Lower lobe of right lung (tissue), 2 donors: ENCODE measurements at places on chromosomes 13 and 19. TPM values are rescaled to one million over a fixed set of nuclear protein-coding genes. Genes with fewer than 3 reads are reported as not detected.
A peak's percentile ranks its signal among the peaks of the same experiment; 100 is the strongest.

The F10 gene
- 8.9 TPM for total RNA-seq

DNA sequence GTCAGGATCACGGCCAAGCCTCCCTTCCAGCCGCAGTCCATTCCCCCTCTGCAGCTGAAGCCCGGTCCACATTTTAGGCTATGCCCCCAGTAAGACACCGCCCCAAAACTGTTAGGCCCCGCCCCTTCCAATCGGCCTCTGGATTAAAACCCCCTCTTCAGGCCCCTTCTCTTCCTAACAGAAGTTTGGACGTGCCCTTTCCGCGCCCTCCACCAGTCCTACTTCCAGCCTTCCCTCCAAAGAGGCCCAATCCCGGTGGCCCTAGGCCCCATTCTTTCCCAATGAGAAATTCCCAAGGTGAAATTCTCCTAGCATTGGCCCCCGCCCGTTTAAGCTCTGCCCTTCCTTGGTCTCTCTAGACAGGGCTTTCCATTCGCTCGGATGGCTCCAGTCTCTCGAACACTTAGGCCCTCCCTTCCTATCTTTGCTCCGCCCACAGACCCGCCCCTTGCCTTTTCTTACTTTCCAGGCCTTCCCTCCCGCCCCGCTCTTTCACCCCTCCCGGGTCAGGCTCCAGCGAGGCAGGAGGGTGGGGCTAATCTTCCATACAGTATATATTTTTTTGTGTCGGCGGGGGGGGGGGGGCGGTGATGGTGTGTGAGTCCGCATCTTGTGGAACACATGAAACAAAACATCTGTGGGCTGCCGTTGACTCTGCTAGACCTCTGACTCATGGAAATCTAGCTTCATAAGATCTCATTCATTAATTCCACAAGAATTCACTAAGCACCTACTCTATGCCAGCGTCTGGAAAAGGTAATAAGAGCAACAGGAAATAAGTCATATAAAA, 13.6 kb downstream of the LTBP4 start:
- DNase-seq, result peak; percentile 86

The ERICH6B gene
- not detected for total RNA-seq

GRCh38 chr19:33064792-33065550, at the start of gene RHPN2:
Gene RHPN2 (minus strand): TSS chr19:33064888. CDS start chr19:33064852, 36 bp downstream.
- peak; percentile 71 for DNase-seq

GRCh38 chr19:58554494-58555368, at the start of gene CHMP2A:
Gene CHMP2A (minus strand): TSS chr19:58555105. CDS start chr19:58554212, 893 bp downstream.
- DNase-seq, result peak; percentile 99

DNA sequence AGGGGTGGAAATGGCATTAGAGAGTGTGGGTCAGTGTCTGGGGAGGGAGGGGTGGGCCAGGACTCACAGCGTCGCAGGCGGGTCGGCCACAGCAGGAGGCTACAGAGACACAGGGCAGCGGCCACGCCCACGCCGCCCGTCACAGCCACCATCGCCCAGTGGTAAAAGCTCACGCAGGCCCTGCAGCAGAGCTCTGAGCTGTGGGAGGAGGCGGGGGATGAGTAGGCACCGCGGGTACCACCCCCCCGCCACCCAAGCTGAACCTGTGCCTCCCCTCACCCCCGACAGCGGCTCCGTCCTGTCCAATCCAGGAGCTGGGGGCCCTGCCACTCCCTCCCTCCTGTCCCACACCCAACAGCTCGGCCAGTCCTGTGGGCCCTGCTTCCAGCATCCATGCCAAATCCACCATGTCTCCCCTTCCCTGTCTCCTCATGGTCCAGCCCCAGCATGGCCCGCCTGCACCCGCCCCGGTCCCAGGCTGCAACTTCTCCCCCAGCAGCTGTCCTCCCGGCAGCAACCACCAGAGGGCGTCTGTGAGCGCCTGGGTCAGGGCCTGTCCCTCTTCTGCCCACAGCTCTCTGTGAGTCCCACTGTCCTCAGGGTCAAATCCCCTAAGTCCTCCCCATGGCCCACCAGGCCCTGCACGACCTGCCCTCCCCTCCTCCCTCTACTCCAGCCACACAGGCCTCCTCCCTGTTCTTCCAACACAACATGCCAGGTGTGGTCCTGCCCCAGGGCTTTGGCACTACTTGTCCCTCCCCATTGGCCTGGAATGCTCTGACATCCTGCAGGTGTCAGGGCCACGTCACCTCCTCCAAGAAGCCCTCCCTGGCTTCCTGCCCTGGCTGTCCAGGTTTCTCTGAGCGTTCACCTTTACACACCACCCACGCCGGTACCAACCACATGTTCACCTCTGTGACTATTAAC, 6.0 kb downstream of the TEKTIP1 start:
- DNase-seq, result peak; percentile 84

The ZNF112 gene
- 4.8 TPM for total RNA-seq

GRCh38 chr19:39943586-39943985, 9.2 kb upstream of the FCGBP start:
- DNase-seq, result no peak

DNA sequence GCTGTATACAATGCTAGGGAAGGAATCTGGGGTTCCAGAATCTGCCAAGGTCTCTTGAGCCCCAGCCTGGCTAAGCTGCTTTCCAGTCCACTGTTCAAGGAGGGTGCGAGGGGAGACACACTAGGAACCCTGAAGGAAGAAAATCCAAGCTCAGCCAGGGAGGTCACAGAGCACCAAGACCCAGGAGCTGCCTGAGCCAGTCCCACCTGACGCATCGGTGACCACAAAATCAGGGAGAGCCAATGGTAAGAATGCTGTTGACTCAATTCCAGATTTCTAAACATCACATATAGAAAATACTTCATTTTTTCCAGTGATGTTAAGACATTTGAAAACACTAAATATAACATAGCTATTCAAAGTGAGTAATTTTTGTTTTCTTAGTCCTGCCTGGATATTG, 50.1 kb downstream of the CEP89 start:
- no peak for DNase-seq

- DNase-seq, result no peak
These were observed 5.9 kb downstream of the FKBP8 start for GRCh38 chr19:18537431-18537830.

The ANKLE1 gene
- total RNA-seq, result 0.92 TPM

GRCh38 chr19:38263689-38264485, 486 bp upstream of the SPINT2 start:
- no peak for DNase-seq

DNA sequence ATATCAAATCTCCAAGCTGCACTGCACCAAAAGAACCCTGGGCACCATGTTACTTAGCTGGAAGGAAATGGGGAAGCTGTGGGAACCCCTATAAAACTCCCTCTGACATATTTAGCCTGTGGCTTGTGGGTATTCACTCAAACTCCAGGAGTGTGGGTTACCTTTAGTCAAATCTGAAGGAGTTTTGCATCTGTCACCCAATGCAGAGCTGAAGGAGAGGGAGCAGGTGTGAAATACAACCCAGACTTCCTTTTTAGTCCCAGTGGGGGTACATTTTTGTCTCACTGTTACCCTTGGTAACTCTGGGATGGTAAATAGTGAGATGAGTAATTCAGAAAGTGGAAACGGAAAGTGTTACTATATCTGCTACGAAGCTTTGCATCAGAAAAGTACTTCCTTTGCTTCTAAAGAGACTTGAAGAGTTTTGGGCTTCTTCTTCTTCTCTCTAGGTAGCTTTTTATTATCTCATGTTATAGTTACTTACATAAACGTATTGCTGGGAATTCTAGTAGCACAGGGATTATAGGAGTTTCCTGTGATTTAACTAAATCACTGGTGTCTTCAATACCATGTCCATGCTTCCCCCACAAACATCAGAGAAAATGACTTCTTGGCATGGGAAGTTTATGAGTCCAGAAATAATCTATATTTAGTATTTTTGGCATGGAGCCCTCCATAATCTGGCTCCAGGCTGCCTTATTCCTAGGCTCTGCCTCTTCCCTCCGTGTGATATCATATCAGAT, 105.9 kb downstream of the AKAP11 start:
- no peak for DNase-seq

DNA sequence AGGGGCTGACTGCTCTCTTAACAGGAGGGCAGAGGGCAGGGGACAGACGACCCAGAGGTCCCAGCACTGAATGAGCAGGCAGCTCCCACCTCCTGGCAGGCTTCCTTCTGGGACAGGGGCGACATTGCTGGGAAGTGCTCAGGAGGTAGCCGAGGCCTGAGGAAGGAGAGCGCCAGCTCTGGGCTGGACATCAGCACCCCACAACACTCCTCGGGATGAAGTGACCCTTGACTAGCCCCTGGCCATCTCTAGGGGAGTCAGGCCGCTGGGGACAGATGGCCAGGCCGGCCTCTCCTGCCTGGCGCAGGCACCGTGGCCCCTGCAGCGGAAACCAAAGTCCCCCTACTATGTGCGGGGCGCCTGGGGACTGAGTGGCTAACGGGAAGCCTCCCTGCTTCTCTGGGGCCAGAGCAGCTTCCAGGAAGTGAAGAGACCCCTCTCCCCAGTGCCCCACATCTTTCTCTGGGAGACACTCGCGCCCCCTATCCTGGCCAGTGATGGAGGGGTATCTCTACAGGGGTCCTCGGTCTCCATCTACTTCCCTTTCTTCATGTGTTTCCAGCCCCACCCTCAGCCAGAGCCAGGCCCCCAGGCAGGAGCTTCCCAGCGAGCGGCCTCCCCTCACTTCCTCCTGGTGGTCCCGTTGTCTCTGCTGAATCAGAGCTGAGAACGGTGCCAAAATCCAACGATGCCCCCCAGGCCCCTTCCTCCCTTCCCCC, 10.1 kb downstream of the PRR36 start:
- DNase-seq, result no peak

The LGALS7 gene
- total RNA-seq, result not detected

DNA sequence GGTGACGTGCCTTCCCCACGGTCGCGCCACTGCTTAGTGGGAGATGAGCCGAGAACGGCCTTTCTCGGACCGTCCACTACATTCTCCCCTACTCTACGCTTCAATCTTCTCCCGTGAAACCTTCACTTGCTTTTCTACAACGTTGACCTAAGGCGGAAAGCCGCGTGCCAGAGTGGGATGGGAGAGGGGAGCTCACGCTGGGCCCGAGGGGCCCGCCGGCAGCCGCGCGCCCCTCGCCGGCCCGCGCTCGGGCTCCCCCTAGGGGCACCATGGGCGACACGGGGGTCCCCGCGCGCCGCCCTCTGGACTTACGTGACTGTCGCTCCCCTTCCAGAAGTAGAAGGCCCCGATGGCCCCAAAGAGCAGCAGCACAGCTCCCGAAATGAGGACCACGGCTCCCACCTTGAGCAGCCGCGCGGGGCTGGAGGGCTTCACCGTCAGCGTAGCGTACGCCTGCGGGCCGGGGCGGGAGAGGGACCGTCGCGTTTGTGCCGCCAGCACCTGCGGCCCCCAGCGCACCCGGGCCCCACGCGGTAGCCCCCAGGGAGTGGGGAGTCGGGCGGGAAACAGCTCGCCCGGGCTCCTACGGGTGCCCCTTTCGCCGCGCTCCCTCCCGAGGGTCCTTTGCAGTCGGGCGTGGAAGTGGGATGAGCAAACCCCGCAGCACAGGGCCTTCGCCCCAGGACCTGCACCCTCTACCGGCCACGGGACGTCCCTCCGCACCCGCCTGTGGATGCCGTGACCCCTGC, 727 bp downstream of the CNMD start:
- DNase-seq, result no peak

DNA sequence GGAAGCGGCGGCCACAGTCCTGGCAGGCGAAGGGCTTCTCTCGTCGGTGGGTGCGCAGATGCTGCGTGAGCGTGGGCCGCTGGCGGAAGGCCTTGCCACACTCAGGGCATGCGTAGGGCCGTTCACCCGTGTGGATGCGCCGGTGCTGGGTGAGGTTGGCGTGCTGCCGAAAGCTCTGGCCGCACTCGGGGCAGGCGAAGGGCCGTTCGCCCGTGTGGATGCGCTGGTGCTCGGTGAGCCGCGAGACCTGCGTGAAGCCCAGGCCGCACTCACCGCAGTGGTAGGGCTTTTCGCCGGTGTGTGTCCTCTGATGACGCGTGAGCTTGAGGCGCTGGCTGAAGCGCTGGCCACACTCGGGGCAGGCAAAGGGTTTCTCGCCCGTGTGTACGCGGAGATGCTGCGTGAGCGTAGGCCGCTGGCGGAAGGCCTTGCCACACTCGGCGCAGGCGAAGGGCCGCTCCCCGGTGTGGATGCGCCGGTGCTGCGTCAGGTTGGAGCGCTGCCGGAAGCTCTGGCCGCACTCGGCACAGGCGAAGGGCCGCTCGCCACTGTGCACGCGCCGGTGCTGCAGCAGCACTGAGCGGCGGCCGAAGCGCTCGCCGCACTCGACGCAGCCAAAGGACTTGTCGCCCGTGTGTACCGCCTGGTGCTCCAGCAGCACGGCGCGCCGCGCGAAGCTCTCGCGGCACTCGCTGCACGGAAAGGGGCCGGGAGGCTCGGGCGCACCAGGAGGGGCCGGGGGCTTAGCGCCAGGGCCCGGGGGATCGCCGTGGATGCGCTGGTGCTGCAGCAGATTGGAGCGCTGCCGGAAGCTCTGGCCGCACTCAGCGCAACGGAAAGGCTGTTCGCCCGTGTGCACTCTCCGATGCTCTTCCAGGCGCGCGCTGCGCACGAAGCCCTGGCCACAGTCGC, 4.0 kb upstream of the UBE2M start:
- DNase-seq, result peak; percentile 66

The CRB3 gene
- 36.3 TPM for total RNA-seq

DNA sequence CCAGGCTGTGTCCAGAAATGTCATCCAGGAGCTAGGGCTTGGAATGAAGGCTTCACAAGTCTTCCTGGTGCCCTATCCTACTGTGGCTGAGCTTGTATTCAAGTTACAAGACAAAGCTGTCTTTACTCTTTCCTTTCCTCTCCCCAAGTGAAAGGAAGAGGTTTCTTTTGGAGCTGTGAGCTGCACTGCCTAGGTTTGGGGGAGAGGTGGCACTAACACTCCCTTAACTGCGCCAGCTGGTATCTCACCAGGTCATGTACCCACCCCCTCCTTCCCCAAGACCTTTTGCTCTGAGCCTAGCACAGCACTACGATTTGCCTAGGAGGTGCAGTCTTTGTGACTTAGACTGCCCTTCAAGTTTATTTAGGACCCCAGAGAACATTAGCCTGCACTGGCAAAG, 2053.6 kb upstream of the PRR20A start:
- no peak for DNase-seq

DNA sequence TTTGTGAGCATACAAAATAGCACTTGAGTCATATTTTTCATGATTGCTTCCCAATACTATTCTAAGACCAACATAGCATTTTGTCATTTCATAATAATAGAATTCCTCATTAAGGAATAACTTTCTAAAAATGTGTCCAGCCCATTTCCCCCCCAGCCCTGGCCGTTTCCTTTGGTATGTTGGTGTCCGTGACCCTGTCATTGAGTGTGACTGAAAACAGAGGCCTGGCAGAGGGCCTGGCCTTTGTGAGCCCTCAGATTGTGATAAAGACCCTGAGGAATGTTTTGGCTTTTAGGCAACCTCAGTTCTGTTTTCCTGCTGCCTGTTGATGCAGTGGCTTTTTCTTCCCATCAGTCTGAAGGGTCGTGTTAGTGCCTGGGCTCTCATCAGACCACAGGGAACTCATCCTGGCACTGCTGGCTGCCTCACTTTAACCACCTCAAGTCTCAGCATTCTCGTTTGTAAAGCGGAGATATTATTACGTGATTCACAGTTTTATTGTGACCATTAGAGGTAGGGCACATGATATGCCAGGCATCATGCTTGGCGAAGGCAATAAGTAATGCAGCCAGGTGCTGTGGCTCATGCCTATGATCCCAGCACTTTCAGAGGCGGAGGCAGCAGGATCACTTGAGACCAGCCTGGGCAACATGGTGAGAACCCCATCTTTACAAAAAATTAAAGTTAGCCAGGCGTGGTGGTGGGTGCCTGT, 13.8 kb downstream of the SPINT2 start:
- peak; percentile 62 for DNase-seq
